HFFc6 (cell line): ENCODE measurements at places on chromosomes 3 and 15. TPM values are rescaled to one million over a fixed set of nuclear protein-coding genes. Genes with fewer than 3 reads are reported as not detected.

The GOLGA6B gene
- not detected in 3 replicates for total RNA-seq

DNA sequence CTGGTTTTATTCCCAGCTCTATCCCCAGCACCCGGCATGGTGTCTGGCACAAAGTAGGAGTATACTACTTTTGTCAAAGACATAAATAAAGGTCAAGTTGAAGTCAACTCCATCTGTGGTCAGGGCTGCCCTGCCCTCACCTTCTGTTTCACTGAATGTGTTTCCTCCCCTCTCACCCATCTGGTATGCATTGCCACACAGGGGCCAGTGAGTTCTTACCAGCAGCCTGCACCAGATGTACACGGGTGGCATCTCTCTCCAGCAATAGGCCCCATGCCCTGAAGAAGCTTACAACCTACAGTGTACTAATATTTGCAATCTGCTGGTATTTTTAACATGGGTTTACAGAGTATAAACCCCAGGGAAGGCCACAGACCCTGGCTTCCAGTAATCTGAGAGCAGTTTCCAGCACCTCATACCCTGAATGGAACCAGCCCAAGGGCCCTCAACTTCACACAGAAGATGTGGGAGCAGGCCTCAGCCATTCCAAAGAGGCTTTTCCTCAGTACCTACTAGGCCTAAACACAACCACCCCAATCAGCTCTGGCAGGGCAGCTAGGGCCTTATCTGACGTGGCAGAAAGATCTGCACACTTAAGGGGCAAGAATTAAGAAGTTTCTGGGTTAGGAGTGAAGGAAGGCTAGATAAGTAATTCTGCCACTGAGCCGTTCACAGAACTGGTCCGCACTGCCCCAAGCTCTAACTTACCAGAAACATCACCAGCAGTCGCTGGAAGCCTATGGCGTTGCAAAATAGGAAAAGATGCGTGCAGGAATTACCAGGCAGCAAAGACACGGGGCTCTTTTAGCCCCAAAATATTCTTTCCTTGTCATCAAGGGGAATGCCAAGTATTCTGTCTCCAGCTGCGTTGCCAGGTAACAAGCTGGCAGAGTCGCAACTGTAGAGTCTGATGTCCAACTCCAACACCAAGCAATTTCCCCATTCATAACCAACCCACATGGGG lies 2.1 kb downstream of the IDH2 start:
- peak; percentile 13 for DNase-seq
- H3K27ac ChIP-seq: peak overlapping the region; percentile 60
- peaks cover 5% of the 10 kb centered on the region for H3K27me3 ChIP-seq
- peaks cover 53% of the 10 kb centered on the region for H3K4me1 ChIP-seq
- H3K36me3 ChIP-seq: no peaks in the 10 kb centered on the region

The TMEM45A gene
- 27.5 to 43.6 TPM (median 40.7 TPM) in 3 replicates for total RNA-seq

The GNAT1 gene
- total RNA-seq: not detected in 3 replicates

The EOMES gene
- total RNA-seq: 0.07 TPM in 1 of 3 replicates, not detected in the others
